ENCODE measurements at places on chromosomes 3 and 15. TPM values are rescaled to one million over a fixed set of nuclear protein-coding genes. Genes with fewer than 3 reads are reported as not detected.

GRCh38 chr3:169954142-169954756 lies 12.4 kb upstream of the SEC62 start:
- DNase-seq: no peak

- DNase-seq: no peak
Measured at GRCh38 chr3:151329363-151329762, at the start of gene P2RY13. Gene P2RY13 (minus strand): TSS chr3:151329549. CDS start chr3:151329528, 21 bp downstream.

DNA sequence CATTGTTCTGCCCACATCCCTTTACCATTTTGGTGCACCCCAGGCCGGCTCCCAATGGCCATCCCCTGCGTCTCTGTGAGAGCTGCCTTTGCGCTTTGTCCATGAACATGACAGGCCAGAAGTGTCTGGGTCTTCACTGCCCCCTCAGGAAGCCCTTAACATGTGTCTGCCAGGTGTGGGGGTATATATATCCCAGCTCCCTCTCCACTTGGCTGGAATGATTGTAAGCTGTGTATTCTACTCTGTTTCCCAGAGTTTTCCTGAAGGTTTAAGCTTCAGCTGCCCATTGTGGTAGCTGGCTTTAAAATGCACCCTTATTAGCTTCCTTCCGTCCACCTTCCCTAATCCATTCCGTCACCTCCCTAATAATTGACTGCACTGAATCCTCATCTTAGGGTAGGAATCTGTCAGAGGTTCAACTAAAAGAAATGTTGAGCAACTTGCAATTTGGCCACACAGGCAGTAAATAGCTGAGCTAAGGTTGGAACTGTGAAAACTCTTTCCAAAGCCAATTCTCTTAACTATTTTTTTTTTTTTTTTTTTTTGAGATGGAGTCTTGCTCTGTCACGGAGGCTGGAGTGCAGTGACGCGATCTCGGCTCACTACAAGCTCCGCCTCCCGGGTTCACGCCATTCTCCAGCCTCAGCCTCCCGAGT lies 30.4 kb upstream of the UBE2E1 start:
- no peak for DNase-seq

GRCh38 chr3:107562969-107563529 lies 40.3 kb downstream of the BBX start:
- no peak for DNase-seq

DNA sequence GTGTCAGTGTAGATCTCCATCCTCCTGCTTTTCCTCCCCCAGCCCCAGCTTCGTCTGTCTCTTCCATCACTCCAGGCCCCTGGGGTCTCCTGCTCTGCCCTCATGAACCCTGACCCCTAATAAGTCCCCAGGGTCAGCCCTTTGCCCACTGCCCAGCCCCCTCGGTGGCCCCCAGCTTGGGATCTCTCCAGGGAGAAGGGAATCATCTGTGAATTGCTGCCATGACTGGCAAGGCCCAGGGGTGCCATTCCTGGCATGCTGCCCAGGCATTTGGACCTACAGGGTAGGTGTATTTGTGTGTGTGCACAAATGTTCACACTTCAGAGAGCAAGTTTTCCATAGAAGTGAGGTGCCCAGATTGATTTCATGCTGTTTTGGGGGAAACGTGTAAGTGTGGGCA lies 5.9 kb upstream of the TBC1D21 start:
- no peak for DNase-seq

- DNase-seq: no peak
Measured at GRCh38 chr15:50496692-50497091, 49.8 kb downstream of the USP50 start.

GRCh38 chr15:66251790-66252684 lies 1.5 kb downstream of the MEGF11 start:
- DNase-seq: peak; percentile 72

GRCh38 chr15:83866692-83867091 lies 212.8 kb downstream of the ADAMTSL3 start:
- no peak for DNase-seq

GRCh38 chr15:61880084-61880483 lies 180.2 kb downstream of the VPS13C start:
- no peak for DNase-seq

DNA sequence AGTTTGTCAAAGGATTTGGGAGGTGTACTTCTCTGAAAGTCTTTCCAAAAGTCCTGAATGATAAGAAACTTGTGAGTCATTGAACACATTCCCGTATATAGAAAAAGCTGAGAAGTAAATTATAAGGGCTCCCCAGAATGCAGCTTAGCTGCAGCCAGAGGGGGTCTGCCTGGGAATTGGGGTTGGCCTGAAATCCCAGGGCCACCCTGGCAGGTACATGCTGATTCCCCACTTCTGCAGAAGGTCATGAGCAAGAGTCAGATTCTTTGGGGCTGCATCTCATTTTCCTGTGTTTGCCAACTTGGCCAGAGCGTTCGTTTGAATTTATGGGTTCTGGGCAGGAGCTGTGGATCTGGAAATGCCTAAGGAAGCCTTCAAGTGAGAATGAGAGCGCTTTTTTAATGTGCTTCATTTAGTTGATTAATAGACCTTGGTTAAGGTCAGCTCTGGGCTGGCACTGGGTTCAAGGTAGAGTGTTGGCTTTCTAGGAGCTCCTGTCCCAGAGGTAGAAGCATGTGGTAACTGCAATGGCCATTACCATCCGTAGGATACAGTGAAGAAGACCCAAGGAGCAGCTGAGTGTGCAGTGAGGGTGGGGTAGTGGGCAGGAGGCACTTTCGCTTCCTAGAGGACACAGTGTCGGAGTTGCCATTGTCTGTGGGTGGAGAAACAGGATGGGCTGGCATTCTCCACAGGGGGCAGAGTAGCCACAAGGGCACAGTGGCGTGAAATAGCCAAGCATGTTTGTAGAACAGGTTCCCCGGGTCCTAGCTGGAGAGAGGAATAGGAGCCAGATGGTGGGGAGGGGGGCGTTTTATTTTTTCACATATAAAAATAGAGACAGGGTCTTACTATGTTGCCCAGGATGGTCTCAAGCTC lies 3.2 kb downstream of the SLC6A6 start:
- DNase-seq: no peak

- DNase-seq: peak; percentile 90
Measured at GRCh38 chr15:39195961-39196486, 384.9 kb upstream of the THBS1 start.

DNA sequence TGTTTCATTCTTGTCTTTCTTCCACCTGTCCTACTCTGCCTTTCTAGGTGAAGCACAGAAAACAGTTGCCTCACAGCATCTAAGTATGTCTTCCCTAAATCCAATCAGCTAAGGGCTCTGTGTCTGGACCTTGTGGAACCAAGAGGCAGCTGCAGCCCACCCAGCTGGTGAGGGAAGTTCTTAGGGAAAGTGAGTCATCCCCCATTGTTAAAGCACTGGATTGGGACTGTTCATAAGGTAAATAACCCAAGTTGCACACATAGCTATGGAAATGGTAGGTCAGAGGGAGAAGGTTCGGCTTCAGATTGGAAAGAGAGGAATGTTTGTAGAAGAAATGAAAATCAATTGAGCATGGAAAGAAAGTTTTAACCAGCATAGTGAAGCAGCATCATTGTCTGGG lies 18.0 kb upstream of the ARNT2 start:
- DNase-seq: peak; percentile 23

GRCh38 chr15:78204351-78205309 lies 29.7 kb downstream of the ACSBG1 start:
- no peak for DNase-seq

GRCh38 chr3:149625795-149626194 lies 32.0 kb downstream of the WWTR1 start:
- DNase-seq: peak; percentile 63

DNA sequence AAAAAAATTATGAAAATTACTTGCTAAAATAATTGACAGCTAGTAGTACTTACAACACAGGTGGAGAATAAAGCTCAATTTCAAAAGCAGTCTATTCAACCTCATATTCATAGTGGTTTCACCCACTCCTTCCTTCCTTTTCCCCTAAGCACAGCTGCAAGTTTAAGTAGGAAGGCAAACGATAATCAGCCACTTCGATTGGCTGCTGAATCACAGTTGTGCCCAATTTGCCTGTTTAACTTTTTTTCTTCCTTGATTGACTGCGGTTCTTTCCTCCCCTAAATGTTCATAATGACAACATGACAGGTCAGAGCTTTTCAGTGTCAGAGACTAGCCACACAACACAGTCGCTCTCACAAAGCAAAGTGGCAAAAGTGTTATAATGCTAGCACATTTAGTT lies 468.0 kb upstream of the GBE1 start:
- DNase-seq: no peak

DNA sequence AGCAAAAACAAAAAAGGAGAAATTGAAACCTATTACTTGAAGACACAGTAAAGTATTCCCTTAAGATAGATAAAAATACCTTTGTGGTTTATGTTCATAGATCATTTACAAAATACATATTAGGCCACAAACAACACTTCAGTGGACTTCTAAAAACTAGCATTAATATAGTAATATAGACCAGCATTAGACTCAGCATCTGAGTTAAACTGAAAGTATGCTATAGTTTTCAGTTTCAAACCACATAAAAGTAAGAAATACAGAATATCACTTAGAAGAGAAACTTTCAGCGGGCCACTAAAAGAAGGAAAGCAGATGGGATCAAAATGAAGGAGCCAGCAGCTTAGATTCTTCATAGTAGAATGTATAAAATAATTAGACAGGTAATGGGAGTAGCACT lies 86.6 kb downstream of the MSL2 start:
- DNase-seq: no peak

- DNase-seq: no peak
Measured at GRCh38 chr15:31276596-31277298, 49.9 kb upstream of the KLF13 start.

GRCh38 chr3:42914771-42915515 lies 9.0 kb downstream of the ZNF662 start:
- DNase-seq: no peak

DNA sequence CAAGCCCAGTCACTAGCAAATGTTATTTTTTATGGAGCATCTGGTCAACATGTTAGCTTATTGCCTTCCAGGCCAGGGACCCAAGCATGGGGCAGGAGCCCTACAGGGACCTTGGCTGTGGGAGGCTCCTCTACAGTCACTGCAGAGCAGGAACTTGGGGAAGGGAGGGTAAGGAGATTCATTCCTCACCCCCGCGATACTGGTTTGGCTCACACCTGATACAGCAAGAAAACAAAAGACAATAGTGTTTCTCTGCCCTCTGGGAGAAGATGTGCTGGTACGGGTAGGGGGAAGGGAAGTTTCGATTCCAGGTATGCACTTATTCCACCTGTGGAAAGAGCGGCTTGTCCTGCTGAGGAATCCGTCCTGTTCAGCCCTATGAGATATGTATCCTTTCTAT lies 77.6 kb downstream of the SLC12A8 start:
- no peak for DNase-seq

DNA sequence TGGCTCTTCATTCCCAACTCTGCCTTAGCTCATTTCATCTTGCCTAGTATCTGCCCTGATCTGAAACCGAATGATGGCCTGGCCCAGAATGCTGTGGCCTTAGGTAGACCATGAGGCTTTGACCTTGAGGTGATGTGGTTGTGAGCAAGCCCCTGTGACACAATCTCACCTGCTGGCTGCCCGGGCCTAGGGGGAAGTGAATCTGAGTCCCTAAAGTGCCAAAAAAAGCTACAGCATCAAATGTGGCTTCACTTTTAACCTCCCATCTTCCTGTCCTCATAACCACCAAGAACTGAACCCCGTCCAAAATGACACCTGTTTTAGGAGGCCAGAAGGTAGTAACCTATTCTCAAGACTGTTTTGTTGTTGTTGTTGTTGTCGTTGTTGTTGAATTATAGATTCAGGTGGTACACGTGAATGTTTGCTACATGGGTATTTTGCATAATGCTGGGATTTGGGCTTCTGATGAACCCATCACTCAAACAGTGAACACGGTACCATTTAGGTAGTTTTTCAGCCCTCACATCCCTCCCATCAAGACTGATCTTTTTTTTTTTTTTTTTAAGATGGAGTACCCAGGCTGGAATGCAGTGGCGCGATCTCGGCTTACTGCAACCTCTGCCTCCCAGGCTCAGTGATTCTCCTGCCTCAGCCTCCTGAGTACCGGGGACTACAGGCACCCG lies 54.6 kb downstream of the MCCC1 start:
- no peak for DNase-seq

Gene CCR3
- total RNA-seq: not detected

Gene CYP8B1
- total RNA-seq: not detected

Gene PPP4R2
- 43.6 TPM for total RNA-seq

Gene GOLGA8J
- total RNA-seq: not detected

Gene CNTN3
- 0.09 TPM for total RNA-seq

Gene UBAP1L
- total RNA-seq: 0.06 TPM

Gene GUCA1C
- not detected for total RNA-seq

Gene ADAMTS9
- total RNA-seq: 3.3 TPM
